DND-41 (cell line): ENCODE measurements at places on chromosomes 1 and 21.

GRCh38 chr21:41398831-41399230, 27.2 kb upstream of the MX1 start:
- DNase-seq = no peak

GRCh38 chr21:16424331-16424751, 694.6 kb downstream of the USP25 start:
- no peak for DNase-seq

- DNase-seq = peak; percentile 34
These were observed 193.6 kb downstream of the RPS6KC1 start for GRCh38 chr1:213244664-213245091.

DNA sequence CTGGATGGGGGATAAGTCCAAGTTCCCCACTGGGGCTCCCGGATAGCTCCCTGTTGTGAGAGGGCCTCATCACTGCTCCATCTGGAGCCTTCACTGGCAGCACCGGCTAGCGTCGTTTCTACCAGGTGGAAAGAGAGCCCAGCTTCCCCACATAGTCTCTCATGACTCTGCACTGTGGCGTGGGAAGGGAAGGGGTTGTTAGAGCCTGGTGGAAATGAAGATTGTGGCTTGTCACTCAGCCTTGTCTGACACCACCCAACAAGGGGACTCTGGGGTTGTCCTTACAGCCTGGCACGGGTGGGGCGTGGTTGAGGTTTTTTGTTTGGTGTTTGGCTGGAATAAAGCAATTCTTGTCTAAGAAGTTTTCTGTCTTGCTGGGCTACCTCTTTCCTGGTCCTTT, 94.6 kb downstream of the ADARB1 start:
- DNase-seq = no peak

DNA sequence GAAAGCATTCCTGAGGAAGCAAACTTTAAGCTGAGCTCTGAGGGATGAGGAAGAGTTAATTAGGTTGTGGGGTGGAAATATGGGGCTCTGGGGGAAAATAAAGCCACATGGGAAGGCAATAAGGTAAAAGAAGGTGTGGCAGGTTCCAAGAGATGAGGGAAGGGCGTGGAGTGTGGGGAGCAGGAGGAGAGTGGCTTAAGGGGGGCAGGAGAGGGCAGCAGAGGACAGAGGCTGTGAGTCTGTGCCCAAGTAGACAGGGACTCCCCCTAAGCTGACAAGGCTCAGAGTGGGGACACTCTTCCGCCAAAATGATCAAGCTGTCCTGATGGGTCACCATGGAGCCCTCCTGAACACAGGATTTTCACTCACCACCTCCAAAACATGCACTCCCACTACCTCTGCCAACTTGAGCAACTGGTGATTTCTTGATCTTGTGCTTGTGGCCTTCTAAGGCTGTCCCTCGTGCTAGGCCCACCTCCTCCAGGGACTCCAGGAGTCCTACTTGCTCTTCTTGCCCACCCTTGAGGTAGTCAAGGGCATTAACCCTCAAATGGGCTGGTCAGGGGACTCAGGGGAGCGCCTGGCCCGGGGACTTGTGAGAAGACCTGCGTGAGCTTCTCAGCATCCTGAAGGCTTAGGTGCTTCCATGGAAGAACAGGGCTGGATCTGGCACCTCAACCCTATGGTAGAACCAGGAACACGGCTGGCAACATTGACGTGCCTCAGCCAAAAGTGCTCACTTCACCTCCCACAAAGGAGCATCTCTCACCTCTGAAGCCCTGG, 23.4 kb downstream of the DMAP1 start:
- no peak for DNase-seq

- peak; percentile 37 for DNase-seq
These were observed 769 bp downstream of the NTPCR start for GRCh38 chr1:232951180-232951579.

DNA sequence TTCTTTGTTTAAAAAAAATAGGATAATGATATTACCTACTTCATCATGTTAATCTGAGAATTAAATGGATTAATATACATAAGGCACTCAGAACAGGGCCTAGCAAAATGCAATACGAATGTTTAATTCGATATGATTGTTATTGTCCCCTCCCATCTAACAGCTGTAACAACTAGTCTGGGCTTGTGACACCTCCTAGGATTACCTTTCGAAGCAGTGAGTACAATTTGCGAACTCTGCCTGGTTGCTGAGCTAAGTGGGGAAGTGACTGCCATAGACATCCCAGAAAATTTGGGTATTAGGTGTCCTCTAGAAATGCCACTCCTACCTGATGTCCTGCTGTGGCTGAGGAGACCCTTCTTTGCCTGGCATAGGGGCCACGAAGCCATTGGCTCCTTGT, 3.0 kb downstream of the RASSF5 start:
- no peak for DNase-seq

DNA sequence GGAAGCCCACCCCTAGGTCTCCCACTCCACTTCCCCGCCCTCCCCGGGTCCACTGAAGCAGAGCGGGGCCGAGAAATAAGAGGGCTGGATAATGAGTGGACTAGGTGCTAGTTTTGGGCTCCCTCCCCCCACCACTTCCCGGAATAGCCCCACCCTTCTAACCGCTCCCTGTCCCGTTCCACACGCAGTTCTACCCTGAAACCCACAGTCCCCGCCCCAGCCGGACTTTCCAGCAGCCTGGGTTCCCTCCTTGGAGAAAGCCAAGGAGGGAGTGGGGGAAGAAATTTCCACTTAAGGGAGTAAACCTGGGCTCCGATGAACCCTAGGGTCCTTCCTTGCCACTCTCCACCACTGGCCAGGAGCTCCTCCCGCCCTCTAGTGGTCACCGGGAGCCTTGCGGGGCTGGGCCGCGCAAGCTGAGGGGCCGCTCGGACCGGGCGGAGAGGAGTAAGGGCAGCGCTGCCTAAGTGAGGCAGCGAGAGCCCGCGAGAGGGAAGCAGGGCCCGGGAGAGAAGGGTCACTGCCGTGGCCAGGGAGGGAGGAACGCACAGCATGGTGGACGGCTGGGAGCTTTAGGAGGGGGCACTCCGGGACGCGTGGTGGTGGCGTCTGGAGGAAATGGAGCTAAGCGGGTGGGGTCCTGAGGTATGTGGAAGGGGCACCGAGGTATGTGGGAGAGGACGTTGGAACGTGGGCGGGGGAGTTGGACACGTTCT, 14.3 kb downstream of the THBS3 start:
- peak; percentile 72 for DNase-seq

DNA sequence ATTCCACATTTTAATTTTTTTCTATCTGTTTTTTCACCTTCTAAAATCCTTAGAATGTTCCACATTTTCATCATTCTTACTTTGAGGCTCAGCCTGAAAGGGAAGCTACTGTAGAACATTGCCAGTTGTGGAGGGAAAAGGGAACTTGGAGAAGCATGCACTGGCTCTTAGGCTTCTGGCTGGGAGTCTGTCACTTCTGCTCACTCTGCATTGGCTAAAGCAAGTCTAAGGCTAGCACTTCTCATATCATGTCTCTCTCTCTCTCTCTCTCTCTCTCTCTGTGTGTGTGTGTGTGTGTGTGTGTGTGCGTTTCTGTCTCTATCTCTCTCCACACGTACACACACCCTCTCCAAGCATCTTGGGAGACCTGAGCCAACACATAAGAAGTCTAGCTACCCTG, 49.6 kb upstream of the ADAR start:
- no peak for DNase-seq

- DNase-seq = no peak
These were observed 49.6 kb downstream of the AK4 start for GRCh38 chr1:65197636-65198035.

DNA sequence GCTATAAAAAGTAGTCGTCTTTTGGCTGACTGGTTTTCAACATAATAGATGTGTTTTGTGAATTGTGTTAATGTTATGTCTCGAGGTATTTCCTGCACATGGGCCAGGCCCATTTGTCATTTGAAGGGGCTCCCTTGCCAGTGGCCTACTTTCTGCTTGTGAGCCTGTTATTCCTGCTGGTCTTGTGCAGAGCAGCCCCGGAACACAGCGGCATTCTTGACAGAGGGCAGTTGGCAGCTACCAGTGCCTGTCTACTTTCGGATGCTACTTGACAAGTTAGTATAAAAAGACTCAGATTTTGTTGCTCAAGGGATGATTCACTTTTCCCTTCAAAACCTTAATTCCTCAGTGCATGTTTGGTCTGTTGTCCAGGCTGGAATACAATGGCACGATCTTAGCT, 28.5 kb downstream of the PGM1 start:
- no peak for DNase-seq

DNA sequence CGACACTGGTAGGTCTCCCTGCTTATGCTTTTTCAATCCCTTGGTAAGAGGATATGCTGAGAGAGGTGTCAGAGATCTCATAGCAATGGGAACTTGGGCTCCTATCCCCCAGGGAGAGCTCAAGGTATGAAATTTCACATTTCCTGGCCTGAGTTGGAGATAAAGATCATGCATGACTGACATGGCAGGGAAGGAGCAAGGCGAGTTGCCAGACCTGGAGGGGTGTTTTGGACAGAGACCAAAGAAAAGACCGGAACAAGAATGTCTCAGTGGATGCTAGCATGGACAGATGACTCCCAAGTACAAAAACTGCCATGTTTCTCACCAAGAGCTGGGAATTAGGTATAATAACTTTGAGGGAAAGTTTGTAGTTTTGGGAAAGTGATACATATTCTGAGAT, 334.1 kb upstream of the B3GALT2 start:
- no peak for DNase-seq

DNA sequence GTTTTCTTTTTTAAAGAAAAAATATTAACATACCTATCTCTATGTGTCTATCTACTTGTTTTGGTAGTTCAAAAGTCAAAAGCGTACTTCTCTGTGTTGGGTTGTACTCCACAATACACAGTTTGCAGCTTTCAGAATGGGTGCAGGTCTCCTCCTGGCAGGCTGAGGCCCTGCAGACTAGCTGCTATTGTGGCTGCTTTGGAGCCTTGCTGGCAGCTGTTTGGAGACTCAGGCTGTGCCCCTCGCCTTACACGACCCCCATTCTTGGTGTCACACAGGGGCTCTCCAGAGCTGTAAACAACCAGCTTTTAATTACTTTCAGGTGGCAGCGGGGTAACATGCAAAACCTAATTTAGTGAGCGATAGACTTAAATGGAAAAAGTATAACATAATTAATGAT, 160.4 kb downstream of the DSCAM start:
- DNase-seq = no peak

GRCh38 chr1:96641282-96641681, 80.3 kb upstream of the PTBP2 start:
- DNase-seq = no peak

GRCh38 chr1:203547771-203548421, 53.9 kb downstream of the OPTC start:
- DNase-seq = no peak

DNA sequence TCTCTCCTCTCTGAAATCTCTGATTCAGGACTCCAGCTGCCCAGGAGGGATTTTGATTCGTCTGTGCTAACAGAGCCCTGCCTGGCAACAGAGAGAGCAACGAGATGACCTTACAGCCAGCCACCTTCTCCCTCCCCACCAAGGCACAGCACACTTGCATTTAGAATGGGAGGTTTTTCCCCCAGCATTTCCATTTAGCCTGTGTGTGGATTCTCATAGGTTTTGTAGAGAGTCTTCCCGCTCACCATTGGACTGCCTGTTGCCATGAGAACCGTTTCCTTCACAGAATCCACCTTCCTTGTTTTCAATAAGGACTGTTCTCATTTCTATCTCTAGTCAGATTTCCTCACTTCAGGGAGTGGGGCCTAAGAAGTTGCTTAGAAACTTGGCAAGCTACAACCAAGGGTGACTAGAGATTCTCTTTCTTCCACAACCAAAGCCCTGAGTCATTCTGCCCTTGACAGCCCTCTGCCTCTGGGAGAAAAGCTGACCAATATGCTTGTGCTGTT, 5.8 kb upstream of the IKBKE start:
- no peak for DNase-seq

DNA sequence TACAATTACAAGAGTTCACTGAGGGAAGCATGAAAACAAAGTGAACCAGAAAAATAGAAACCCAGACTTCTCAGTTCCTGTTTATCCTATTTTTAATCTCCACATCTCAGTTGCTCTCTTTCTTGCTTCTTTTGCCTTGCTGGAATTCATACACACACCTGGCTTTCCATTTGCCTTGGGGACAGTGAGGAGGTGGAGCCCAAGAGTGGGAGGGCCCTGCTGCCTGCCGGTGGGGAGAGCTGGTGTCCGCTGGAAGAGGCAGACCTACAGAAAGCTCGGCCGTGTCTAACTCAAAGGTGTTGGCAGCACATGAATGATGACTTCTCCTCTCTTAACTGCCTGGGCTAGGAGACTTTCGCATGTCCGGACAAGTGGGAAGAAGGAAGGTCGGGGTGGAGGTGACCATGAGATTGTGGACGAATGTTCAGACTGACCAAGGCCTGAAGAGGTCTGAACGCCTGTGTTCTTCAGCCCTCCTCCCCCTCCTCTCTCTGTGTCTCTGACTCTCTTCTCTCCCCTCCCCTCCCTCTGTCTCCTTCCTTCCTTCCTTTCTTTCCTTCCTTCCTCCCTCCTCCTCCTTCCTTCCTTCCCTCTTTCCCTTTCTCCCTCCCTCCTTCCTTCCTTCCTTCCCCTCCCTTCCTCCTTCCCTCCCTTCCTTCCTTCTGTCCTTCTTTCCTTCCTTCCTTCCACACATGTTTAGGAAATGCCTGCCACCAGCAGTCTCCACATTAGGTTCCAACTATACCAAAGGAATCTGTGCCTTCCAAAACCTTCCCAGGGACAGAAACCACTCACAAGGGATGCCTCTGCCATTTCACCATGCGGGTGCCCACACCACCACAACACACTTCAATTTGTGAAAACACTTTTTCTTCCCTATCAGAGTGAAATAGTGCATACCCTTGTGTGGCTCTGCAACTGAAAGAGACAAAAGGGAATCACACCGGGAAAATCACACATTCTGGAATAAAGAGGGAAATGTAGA, 157.3 kb upstream of the RUNX1 start:
- DNase-seq = no peak

DNA sequence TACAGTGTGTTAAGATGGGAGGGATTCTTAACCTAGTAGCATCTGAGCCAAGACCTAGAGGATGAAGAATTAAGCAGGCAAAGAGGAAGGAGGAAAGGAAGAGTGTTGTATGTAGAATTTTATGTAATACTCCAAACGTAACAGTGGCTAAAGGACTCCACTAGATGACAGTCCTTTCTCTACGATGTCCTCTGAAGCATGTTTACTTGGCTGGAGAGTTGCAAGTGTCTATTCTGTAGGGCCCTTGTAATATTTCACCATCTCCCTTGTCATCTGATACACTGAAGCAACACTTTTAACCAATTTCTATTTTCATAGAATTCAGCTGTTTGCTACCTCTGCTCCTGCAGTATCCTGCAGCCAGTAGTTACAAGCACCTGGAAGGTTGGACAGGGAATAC, 2.2 kb upstream of the YBX1 start:
- no peak for DNase-seq

DNA sequence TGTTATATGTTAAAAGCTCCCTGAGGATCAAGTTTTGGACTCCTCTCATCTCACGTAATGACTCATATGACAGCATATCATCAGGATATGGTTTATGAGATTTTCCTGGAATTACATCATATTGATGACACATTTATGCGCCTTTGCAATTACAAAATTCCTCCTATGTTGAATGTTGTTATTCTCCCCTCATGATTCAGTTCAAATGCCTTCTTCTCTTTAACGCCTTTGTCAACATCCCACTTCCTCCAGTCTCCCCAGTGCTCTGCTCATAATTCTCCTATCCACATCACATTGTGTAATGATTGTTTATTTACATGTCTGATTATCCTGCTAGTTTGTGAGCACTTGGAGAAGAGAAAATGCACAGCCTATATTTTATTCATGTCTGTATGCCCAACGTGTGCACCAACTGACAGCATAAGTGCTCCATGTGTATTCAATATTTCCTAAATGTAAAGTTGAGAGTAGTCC, 80.9 kb upstream of the BACH1 start:
- no peak for DNase-seq
